ENCODE measurements at places on chromosomes 13 and 19.

GRCh38 chr19:1967087-1967608 is 26.2 kb downstream of the CSNK1G2 start:
- DNase-seq, result no peak

GRCh38 chr13:112796190-112796915 is 106.5 kb downstream of the ATP11A start:
- DNase-seq, result peak; percentile 9

GRCh38 chr13:51437550-51438127 is 15.2 kb downstream of the INTS6 start:
- DNase-seq, result no peak

- no peak for DNase-seq
Observed at GRCh38 chr13:36339600-36340155, 6.5 kb downstream of the SPART start.

- DNase-seq, result no peak
Observed at GRCh38 chr19:44757735-44758505, 9.4 kb downstream of the BCL3 start.

Measured in activated naive CD4-positive, alpha-beta T cell treated with anti-CD3 and anti-CD28 coated beads, Interleukin-2, amount 50 U/mL, for 72 hours (primary cell).